GM12878 (cell line): ENCODE measurements at places on chromosomes 3 and 15. TPM values are rescaled to one million over a fixed set of nuclear protein-coding genes. Genes with fewer than 3 reads are reported as not detected.
A peak's percentile ranks its signal among the peaks of the same experiment; 100 is the strongest.

The BFSP2 gene
- 15.9 and 18.3 TPM in 2 replicates for polyA plus RNA-seq

The GNAT1 gene
- not detected in 2 replicates for polyA plus RNA-seq

The EPHB1 gene
- polyA plus RNA-seq: 1.2 and 1.6 TPM in 2 replicates

The RETNLB gene
- not detected in 2 replicates for polyA plus RNA-seq

The SMCO1 gene
- polyA plus RNA-seq: not detected in 2 replicates

The SERINC4 gene
- not detected in 2 replicates for polyA plus RNA-seq

The SERPINI2 gene
- polyA plus RNA-seq: not detected in 2 replicates

The ZPLD1 gene
- not detected in 2 replicates for polyA plus RNA-seq

The COLQ gene
- polyA plus RNA-seq: 0.27 and 0.68 TPM in 2 replicates

- no peak overlapping the region for H3K4me3 ChIP-seq
- H3K27ac ChIP-seq: no peak overlapping the region
- no peaks in the 10 kb centered on the region for H3K36me3 ChIP-seq
- DNase-seq: no peak
- H3K4me1 ChIP-seq: no peaks in the 10 kb centered on the region
- H3K27me3 ChIP-seq: no peaks in the 10 kb centered on the region
Observed at GRCh38 chr15:92674347-92674746, 18.8 kb upstream of the FAM174B start.

DNA sequence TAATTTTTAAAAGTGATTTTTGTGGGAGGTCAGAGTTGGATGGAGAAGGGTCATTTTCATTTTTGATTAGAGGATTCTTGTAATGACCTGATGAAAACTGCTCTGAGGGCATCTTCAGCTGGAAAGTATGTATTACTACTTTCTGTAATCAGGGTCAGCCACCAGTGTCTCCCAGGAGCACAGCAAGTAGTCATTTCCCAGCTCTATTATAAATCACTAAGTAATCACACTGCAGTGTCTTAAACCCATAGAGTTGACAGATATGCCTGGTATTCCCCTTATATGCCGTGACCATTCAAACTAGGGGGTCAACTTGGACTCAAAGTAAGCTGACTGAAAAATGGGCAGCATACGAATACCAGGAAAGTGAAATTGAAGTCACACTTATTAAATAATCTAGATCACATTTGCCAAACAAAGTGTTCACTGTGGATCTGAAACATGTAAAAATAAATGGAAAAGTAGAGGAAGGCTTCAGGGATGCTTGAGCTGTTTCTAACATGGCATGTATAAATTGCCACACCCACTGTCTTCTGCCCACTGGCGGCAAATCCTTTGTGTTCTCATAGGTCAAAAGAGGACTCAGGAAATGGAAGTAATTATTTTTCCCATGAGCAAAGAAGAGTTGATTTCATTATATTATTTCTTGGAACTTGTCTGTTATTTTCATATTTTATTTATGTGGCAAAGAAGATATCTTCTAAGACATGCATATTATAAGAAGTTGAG, 105.7 kb downstream of the MBNL1 start:
- H3K4me1 ChIP-seq: peaks cover 22% of the 10 kb centered on the region
- H3K27ac ChIP-seq: peak overlapping the region; percentile 30; the same call in 1 of the 2 replicates
- no peaks in the 10 kb centered on the region for H3K27me3 ChIP-seq

- no peak overlapping the region for H3K4me3 ChIP-seq
- H3K36me3 ChIP-seq: no peaks in the 10 kb centered on the region
- H3K4me1 ChIP-seq: 0 out of 2 replicates have a peak, but pooled peaks cover 3% of the 10 kb centered on the region
- H3K27me3 ChIP-seq: 0 out of 2 replicates have a peak, but pooled peaks cover 2% of the 10 kb centered on the region
- no peak overlapping the region for H3K27ac ChIP-seq
- DNase-seq: no peak
Observed at GRCh38 chr3:122975163-122975923, 52.2 kb downstream of the SEMA5B start.

- no peaks in the 10 kb centered on the region for H3K27me3 ChIP-seq
- H3K27ac ChIP-seq: no peak overlapping the region; the same call in 1 of the 2 replicates
- no peak for DNase-seq
- H3K4me3 ChIP-seq: no peak overlapping the region
Observed at GRCh38 chr3:195137638-195138588, 133.0 kb downstream of the XXYLT1 start.

DNA sequence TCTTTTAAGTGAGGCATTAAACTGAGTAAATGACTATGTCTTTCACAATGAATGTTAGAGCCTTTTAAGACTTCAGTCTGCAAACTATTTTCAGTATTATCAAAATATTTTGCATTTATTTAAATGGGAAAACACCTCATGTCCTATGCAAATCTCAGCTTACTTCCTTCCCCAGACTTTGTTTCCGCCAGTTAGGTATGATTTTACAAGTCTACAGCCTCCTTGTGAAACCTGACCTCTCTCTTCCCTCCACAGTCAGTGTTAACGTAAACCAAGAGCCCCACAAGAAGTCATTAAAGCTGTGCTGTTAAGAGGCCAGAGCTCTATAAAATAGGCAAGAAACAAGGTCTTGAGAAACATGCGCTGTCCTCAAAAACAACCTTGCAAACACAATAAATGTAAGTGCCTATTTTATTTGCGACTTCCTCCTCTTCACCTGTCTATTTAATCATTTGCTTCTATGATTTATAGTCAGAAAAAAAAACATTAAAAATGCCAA, 48.3 kb downstream of the PRTG start:
- peak; percentile 48 for DNase-seq
- no peak overlapping the region for H3K4me3 ChIP-seq
- no peaks in the 10 kb centered on the region for H3K36me3 ChIP-seq
- no peak overlapping the region for H3K27ac ChIP-seq
- H3K4me1 ChIP-seq: no peaks in the 10 kb centered on the region

DNA sequence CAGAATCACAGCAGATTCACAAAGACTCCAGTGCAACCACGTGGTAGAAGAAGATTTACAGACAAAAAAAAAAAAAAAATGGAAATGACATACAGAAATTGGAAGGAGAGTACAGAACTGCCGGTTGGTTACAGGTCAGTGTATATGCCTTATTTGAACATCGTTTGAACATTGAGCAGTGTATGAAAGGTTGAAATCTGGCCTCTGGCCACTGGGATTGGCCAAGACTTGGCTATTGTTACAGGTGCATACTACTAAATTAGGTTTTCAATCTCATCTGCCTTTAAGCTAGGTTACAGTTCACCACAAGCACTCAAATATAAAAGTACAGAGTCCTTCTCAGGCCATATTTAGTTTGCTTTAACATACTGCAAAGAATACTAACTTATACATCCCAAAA, 59.8 kb downstream of the THBS1 start:
- no peaks in the 10 kb centered on the region for H3K36me3 ChIP-seq
- no peak overlapping the region for H3K4me3 ChIP-seq
- no peak overlapping the region for H3K27ac ChIP-seq
- no peaks in the 10 kb centered on the region for H3K4me1 ChIP-seq
- DNase-seq: no peak

DNA sequence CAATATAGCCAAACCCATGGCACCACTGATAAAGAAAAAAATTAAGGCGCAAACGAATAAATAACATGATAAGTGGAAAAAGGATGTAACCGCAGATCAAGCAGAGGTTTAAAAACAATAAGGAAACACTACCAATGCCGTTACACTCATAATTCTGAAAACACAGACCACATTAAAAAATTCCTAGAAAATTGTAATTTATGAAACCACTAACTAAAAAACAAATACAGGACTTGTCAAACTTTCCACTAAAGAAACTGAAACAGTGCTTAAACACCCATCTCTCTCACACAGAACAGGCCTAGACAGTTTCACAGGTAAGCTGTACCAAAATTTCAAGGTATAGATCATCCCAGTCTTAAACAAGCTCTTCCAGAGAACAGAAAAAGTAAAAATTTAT, 28.4 kb downstream of the PCSK6 start:
- no peak overlapping the region for H3K4me3 ChIP-seq
- DNase-seq: no peak
- H3K27ac ChIP-seq: no peak overlapping the region

- no peak overlapping the region for H3K27ac ChIP-seq
- no peaks in the 10 kb centered on the region for H3K27me3 ChIP-seq
- DNase-seq: no peak
- no peaks in the 10 kb centered on the region for H3K4me1 ChIP-seq
- H3K4me3 ChIP-seq: no peak overlapping the region
- peaks cover 58% of the 10 kb centered on the region for H3K36me3 ChIP-seq
Observed at GRCh38 chr15:52057996-52058395, 39.0 kb downstream of the MAPK6 start.

DNA sequence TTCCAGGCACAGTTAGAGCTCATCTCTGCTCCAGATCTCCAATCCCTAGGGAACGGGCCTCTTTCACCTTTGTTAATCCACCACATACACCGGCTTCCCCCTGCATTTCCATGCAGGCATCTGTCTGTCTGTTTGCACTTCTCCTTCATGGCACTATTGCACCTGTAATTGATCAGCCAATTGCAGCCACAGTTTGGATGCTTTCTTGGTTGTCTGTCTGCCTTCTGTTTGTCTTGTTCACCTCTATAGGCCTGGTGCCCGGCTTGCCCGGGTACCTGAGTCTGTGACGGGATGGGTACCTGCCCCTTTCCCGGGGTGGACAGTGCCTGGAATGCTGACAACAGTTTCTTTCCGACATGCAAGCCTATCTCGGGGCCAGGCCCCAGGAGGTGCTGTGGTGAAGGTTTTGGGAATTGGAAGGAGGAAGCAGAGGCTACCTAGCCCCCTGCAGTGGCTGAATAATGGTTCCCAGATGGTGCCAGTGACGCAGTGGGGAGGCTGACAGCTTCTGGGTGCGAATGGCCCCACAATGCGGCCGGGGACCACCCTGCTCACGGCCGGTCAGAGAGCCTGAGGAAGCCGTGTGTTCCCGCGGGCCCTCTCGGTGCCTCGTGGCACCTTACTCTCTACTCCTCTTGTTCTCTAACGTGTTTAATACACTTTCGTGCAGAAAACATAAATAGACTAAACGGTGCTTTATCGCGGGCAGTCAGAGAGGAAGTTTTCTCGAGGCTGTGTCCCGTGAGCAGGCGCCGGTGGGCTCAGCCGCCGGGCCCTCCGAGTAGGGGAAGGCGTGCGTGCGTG, 31.3 kb upstream of the RAB6B start:
- H3K4me3 ChIP-seq: peak overlapping the region; percentile 74
- H3K4me1 ChIP-seq: peaks cover 2% of the 10 kb centered on the region
- H3K27me3 ChIP-seq: no peaks in the 10 kb centered on the region; the same call in 1 of the 2 replicates
- no peak overlapping the region for H3K27ac ChIP-seq
- no peaks in the 10 kb centered on the region for H3K36me3 ChIP-seq

DNA sequence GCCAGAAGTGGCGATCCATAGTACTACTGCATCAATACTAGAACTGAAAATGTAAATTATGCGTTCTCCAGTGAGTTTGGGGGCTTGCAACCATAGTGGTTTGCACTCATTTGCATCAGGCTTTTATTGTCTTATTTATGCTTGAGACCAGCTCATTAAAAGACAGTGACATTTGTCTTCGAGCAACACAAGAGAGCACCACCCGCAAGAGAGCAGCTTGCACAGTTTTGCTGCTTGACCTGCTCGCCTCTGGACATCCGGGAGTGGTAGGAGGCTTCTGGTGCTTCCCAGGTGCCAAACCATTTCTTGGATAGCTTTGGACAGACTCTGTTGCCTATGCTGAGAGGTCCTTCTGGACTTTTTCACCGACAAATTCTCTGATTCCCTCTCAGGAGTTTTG, 294.6 kb downstream of the MEX3B start:
- no peak overlapping the region for H3K4me3 ChIP-seq
- no peak overlapping the region for H3K27ac ChIP-seq
- H3K27me3 ChIP-seq: no peaks in the 10 kb centered on the region
- H3K36me3 ChIP-seq: no peaks in the 10 kb centered on the region
- no peaks in the 10 kb centered on the region for H3K4me1 ChIP-seq

GRCh38 chr3:143040261-143040879, 39.0 kb downstream of the U2SURP start:
- H3K4me3 ChIP-seq: no peak overlapping the region
- no peak overlapping the region for H3K27ac ChIP-seq
- no peak for DNase-seq

DNA sequence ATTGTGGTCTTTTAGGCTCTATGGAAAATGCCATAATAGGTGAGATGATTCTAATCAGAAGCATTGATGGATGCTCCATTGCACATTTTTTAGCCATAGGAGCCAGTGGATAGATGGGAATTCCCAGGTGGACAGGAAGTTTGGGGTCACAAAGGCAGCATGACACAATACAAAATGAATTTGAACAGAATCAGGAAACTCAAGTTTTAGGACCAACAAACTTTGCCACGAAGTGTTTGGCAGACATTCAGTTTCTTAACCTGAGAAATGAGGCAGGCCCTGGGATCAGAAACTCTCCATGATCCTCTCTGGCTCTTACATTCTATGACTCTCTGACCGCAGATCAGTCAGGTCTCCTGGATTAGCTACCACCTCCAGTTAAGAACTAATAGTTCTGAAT, 275.4 kb downstream of the TIGIT start:
- no peak overlapping the region for H3K27ac ChIP-seq
- H3K36me3 ChIP-seq: no peaks in the 10 kb centered on the region
- DNase-seq: no peak
- no peak overlapping the region for H3K4me3 ChIP-seq
- H3K27me3 ChIP-seq: no peaks in the 10 kb centered on the region

DNA sequence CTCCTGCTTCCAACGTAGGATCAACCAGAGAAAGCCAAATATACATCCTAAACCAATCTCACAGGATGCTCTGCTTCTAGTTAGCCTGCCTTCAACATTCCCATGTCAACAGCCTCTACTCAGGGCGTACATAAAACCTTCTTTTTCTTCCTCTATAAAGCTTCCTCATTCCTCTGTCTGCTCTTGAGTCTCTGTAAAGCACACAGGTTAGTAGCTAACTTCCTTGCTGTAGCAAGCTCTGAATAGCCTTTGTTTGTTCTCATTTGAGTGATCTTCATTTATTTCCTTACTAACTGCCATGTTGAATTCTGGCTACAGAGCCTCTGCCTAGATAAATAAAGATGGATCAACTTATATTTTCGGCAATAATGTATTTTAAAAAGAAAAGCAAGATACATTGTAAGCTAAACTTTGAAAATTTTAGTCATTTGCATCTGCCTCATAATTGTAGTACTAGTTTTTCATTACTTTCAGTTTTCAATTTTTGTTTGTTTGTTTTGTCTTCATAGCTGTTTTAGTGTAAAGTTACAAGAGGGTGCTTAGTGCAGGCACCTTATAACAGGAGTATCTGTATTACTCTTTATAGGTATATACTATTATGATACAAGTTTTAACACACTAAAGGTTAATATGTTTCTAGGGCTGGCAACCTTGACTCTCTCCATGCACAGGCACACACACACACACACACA, 498.2 kb downstream of the PYDC2 start:
- no peaks in the 10 kb centered on the region for H3K36me3 ChIP-seq
- H3K27ac ChIP-seq: peak overlapping the region; percentile 20; the same call in 1 of the 2 replicates
- no peaks in the 10 kb centered on the region for H3K4me1 ChIP-seq
- DNase-seq: no peak

GRCh38 chr3:52633786-52634185, 51.9 kb downstream of the PBRM1 start:
- H3K27me3 ChIP-seq: no peaks in the 10 kb centered on the region
- no peak overlapping the region for H3K27ac ChIP-seq
- no peaks in the 10 kb centered on the region for H3K4me1 ChIP-seq
- no peak for DNase-seq

- H3K4me1 ChIP-seq: no peaks in the 10 kb centered on the region
- no peaks in the 10 kb centered on the region; the same call in 1 of the 2 replicates for H3K27me3 ChIP-seq
- H3K36me3 ChIP-seq: no peaks in the 10 kb centered on the region
- no peak overlapping the region for H3K27ac ChIP-seq
- no peak for DNase-seq
- H3K4me3 ChIP-seq: no peak overlapping the region
Observed at GRCh38 chr3:140499114-140499757, 178.6 kb upstream of the TRIM42 start.

GRCh38 chr3:141642215-141642614, 95.9 kb upstream of the RNF7 start:
- no peak overlapping the region for H3K4me3 ChIP-seq
- no peaks in the 10 kb centered on the region for H3K36me3 ChIP-seq
- no peak for DNase-seq
- no peak overlapping the region for H3K27ac ChIP-seq
- H3K27me3 ChIP-seq: no peaks in the 10 kb centered on the region
